ENCODE measurements at places on chromosomes 1 and 21. TPM values are rescaled to one million over a fixed set of nuclear protein-coding genes. Genes with fewer than 3 reads are reported as not detected.

- no peak for DNase-seq
These were observed 62.6 kb downstream of the DDR2 start for GRCh38 chr1:162694911-162695310.

- no peak for DNase-seq
These were observed 62.9 kb downstream of the TMEM53 start for GRCh38 chr1:44611419-44611818.

- DNase-seq, result no peak
These were observed 45.9 kb downstream of the BRINP2 start for GRCh38 chr1:177216587-177217202.

DNA sequence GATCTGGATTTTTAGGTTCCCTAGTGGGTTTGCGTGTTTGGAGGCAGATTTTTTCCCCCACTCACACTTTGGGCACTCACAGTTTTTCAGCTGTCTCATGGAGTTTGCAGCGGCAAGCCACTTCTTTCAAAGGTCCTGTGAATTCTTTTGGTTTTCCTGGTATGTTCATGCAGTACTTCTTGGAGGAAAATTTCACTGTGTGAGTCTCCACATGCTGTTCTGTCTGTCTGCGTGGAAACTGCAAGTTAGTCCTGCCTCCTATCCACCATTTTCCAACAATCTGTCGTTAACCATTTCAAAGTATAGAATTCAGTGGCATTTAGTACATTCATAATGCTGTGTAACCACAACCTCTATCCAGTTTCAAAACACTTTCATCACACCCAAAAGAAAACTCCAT lies 793 bp upstream of the FMO1 start:
- no peak for DNase-seq

GRCh38 chr1:67165468-67166041 lies 699 bp upstream of the IL23R start:
- DNase-seq, result no peak

TTC24 gene
- total RNA-seq, result not detected

KIAA1614 gene
- total RNA-seq, result not detected

HMGCS2 gene
- 0.87 TPM for total RNA-seq

Data from H4 (cell line).